ENCODE measurements at places on chromosomes 11 and 22.

GRCh38 chr11:111586388-111586831, 15.8 kb upstream of the SIK2 start:
- peak; percentile 65 for DNase-seq

- DNase-seq: no peak
These were observed 5.2 kb upstream of the MUC5AC start for GRCh38 chr11:1152316-1153104.

DNA sequence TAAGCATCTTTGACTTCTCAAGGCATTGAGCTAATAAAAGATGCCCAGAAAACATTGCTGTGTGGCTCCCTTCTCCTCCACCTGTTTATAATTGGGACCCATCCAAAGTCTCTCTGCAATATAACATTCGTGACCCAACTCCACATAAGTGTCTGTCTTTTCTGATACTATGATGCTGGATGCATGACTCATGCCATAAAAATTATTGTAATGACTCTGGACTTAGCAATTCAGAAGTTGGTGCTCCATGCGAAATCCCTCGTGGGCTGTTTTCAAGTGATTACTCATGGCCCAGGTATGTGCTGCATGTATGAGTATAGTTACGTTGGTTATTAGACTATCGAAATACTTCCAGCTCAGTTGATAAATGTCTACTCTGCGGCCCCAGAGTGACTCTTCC, 11.7 kb downstream of the FJX1 start:
- DNase-seq: no peak

DNA sequence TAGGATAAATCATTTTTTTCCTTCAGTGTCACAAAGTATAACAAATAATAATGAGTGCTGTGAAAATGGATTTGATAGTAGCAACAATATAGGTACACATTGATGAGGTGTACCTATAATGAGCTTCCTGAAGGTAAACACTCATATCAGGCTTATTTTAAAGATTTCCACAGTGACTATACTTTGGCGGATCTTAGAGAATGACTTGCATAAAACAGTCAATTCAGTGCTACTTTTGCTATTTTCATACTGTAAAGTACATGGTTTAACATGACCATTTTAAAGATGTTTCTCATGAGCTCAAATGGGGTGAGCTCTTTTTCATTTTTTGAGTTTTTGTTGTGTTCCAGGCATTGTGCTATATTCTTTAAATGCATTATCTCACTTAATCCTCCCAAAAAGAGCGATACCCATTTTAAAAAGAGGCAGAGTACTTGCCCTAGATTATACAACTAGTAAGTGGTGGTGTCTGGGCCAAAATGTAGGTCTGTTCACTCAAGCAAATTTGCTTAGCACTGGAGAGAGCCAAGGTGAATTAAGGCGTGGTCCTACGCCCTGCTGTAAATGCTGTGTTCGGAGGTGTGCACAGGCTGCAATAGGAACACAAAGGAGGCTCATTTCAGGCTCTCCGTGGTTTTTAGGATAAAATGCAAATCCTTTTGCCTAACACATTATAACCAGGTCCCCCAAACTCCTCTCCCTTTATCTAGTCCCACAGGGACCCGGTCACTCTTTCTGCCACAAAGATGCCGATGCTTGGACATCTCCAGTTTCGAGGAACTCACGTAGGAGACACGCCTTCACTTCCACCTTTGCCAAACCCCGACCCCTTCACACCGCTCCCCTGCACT, 617 bp upstream of the ALKBH3 start:
- no peak for DNase-seq

DNA sequence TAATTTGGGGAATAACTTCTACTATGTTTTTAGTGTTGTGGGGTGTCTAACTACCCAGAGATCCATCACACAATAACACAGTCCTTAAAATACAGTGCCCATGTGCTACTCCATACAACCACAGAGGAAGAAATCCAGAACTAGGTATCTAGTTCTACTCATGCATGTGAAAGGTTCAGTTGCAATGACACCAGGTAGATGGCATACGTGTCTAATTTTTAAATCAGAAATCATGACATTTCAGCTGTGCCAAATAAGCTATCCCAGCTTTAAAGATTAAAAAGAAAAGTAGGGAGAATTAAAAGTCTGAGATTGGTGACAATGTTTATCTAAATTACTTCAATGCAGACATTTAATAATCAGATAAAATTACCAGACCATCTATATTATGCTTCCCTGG, 122.2 kb downstream of the CD44 start:
- no peak for DNase-seq

GRCh38 chr22:17214416-17215043, 4.7 kb downstream of the ADA2 start:
- no peak for DNase-seq

GRCh38 chr11:69390561-69390960, 90.9 kb upstream of the LINC01488 start:
- DNase-seq: no peak

DNA sequence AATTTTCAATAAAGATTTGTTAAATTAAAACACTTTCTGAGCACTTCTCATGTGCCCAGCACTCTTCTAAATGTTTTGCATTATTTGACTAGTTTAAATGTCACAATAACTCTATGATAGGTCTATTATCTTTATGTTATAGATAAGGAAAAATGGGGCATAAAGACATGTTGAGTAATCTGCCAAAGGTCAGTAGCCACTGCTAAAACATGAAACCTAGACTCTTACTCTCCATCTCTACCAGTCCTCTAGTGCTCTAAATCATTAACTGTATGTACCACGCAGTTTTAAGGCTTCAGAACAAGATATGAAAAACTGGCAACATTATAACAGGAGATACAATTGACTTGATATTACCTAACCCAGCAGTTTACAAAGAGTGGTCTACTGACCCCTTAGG, 6.9 kb downstream of the RAB6A start:
- no peak for DNase-seq

DNA sequence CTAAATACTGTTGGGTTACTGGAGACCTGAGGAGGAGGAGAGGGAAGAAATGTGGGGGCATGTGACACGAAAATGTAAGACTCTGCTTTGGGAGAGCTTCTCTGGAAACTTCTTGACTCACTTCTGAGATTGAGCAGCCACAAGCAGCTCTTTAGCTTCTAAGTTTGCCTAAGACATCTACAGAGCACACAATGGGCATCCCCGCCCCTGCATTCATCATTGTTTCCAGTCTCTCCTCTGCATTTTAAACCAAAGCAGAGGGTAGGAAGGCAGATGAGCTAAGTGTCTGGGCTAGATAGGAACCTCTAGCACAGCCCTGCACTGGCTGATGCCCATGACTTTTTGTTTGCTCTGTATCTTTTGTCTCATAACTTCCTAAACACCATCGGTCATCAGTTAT, 2.1 kb upstream of the OR52D1 start:
- no peak for DNase-seq

DNA sequence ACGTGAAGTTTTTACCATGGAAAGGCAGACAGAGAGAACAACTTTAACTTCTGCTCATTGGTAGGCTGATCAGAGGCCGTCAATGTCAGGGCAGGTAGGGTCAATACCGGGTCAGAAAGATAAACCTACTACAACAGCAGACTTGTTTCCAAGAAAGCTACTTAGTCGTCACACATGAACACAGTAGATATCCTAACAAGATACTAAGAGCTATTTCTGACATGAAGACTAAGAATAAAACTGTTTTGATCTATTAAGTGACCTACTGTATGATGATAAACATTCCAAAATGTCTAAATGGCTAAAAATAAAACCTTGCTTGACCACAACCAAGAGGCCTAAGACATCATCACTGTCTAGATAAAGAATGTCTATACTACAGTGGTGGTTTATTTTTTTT, 231.3 kb downstream of the CADM1 start:
- no peak for DNase-seq

DNA sequence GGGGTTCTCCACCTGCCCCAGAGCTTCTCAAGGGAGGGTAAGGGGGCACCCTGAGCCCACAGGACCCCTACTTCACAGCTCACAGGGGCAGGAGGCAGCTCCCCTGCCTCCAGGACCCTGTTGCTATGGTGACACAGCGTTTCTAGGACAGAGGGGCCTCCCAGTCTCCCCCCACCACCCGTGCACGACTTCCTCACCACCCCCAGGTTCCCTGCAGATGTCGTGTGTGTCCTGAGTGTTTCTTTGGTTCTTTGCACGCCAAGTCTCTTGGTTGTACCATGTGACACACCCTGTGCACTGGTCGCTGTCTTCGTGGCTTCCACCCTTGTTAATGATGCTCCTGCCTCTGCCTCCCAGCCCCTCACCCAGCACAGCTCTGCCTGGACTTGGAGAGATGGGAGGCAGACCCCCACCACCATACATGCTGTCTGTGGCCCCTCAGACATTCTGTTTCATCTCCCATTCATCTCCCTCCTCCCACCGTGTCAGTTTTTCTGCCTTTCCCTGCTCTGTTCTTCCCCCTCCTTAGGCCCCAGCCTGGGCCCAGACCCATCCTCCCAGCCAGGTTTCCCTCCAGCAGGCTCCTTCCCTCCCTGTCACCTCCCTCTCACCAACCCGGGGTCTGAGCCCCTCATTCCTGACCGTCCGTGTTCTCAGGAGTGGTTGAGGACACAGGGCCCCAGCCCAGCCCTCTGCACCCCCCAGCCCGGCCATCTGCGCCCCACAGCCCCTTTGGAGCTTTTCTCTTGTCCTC, 24.5 kb upstream of the RAB1B start:
- DNase-seq: no peak

DNA sequence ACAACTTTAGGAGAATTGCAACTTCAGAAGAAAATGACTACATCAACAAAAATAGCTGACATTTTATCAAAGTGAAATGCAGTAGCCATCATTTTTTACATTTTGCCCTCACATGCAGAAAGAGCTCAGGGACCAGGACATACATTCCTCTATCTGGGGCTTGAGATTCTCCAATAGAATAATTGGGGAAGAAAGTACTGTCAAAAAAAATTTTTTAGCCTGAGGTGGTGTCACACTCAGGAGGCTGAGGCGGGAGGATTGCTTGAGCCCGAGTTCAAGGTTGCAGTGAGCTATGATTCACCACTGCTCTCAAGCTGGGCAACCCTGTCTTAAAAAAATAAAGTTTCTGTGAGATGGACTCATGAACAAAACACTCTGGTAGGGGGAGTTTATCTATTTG, 32.2 kb upstream of the DEPDC7 start:
- DNase-seq: no peak

- no peak for DNase-seq
These were observed 1.5 kb upstream of the MMP20 start for GRCh38 chr11:102626676-102627075.

DNA sequence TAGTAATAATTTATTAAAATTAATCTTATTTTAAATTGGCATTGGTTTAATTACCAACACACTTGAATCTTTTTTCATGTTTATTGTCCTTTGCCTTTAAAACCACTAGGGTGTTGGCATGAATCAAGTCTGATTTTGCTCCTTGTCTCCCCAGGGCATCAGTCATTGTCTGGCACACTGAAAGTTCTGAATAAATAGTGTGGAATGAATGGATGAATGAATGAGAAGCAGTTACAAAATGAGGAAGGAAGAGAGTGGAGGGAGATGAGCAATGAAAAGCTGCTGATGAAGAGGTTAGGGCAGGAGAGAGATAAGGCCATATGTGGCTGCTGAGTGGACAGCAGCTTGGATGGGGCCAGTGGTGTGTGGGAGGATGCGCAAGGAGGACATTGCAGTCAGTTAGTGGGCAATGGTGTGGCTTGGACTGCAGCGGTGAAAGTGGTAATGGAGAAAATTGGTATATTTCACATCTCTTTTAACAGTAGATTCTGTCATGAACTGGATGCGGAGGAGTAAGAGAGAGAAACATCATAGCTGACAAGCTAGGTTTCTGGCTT, 132.0 kb downstream of the SPON1 start:
- no peak for DNase-seq

DNA sequence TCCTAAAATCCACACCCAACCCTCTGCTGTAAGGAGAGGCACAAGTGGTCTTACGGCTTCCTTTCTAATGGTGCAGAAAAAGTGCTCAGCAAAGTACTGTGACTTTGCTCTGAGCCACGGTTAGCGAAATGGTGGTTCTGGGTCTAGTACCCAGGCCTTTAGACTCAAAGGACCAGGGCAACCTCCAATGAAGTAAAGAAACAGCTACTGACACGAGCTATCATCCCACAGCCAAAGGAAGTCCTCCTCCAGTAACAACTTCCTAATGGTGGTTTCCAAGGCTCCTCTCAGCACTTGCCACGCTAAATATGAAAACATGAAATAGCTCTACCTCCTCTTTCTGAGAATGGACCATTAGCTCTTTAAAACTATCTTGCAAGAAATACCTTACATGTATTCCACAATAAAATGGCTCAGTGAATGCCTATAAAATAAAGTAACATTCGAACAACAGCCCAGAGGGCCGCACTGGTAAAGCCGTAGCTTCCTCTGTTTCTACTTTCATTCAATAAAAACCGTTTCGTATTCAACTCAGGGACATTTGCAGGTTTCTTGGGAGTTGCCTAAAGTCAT, 122.4 kb downstream of the ETS1 start:
- no peak for DNase-seq

DNA sequence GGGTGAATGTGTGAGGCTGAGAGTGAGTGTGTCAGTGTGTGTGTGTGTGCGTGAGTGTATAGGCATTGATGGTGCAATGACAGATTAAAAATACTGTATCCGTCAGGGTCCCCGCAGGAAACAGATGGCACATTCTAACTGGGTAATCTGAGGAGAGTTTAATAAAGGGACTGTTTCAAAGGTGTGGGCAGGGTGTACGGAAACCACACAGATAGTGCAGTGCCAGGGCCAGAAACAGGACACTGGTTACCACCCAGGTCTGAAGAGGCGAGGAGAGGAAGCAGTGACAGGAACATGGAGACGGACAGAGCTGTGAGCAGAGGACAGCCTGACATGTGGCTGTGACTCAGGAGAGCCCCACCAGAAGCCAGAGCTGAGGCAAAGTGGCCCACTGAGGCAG, 16.5 kb downstream of the P2RX3 start:
- no peak for DNase-seq

DNA sequence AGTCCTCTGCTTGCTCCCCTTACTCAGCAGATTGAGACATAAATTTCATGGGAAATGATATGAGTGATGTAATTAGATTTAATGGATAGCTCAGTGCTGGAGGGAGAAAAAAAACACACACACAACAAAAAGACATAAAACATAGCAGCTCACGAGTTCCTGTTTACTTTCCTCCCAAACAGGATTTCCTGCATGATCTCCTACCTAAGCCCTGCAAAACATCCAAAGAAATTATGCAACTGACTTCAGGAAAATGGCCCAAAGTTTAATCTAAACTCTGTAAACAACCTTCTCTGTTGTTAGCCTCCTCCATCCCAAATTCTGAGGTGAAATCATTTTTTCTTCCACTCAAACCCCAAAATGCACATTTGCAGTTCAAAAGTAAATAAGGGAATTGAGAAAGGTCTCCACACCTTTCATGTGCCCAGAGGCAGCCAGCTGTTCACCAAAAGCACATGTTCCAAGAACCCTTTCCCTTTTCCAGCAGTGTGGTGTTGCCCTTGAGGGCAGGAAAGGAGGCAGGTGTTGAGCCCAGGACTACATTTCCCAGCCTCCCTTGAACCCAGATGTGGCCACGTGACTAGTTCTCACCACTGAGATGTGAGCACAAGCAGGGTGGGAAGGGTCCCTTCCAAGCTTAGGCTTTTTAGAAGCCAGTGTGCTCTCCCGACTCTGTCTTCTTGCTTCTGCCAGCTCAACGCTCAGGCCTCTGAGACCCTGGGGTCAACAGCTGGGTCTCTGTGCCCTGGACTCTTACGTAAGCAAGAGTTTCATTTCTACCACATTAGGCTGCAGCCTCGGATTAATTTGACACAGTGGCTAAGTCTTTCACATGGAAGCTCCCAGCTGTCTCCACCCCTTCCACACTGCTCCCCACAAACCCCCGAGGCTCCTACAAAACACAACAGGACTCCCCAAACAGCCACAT, 301.2 kb downstream of the CTTN start:
- no peak for DNase-seq

GRCh38 chr22:38314051-38314932, 2.9 kb downstream of the CSNK1E start:
- peak; percentile 18 for DNase-seq
